ENCODE measurements at places on chromosomes 13 and 19.

DNA sequence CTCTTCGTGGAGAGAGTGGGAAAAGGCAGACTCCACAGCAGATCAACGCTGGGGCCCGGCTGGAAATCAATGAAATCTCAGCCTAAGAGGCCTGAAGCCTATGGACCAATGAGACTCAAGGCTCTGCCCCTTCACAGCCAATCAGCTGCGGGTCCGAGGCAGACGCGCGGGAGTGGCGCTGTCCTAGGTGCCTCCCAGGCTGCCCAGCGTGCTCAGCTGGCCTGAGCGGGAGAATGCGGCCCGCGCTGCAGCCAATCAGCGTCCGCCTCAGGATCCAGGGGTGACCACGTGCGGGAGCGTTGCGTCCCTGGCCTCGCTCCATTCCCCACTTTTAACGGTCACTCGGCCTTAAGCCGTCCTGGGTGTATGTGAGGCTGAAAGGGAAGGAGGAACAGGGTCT, at the start of gene ZBTB32:
Gene ZBTB32, plus strand, starts transcription at position 341 of the 400 bp plus-strand sequence. CDS start 10,069 bp downstream, outside the sequence.
- DNase-seq, result no peak

- no peak for DNase-seq
These were observed 823 bp downstream of the TTYH1 start for GRCh38 chr19:54415901-54416673.

DNA sequence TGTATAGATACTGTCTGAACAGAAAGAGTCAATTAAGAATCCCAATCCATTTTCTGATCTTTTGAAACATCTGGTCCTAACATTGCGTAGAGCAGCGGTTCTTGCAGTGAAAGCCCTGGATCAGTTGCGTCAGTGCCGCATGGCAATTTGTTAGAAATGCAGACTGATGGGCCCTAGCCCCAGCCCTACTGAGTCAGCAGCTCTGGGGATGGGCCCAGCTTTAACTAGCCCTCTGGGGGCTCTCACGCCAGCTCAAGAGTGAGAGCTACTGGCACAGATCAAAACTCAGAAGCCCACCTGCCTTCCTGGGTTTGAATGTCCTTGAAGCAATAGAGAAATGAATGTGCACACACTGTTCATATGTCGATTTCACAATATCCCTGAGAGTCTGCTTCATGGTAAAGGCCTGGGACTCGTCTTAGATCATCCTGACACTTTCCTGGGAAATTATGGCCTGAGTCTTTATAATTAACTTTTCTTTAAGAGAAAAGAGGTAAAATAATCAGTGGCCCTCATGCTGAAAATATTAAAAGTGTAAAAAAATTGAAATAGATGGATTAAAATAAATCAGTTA, 206.8 kb upstream of the TMTC4 start:
- DNase-seq, result no peak

GRCh38 chr13:80727321-80727975, 386.5 kb upstream of the SPRY2 start:
- no peak for DNase-seq

DNA sequence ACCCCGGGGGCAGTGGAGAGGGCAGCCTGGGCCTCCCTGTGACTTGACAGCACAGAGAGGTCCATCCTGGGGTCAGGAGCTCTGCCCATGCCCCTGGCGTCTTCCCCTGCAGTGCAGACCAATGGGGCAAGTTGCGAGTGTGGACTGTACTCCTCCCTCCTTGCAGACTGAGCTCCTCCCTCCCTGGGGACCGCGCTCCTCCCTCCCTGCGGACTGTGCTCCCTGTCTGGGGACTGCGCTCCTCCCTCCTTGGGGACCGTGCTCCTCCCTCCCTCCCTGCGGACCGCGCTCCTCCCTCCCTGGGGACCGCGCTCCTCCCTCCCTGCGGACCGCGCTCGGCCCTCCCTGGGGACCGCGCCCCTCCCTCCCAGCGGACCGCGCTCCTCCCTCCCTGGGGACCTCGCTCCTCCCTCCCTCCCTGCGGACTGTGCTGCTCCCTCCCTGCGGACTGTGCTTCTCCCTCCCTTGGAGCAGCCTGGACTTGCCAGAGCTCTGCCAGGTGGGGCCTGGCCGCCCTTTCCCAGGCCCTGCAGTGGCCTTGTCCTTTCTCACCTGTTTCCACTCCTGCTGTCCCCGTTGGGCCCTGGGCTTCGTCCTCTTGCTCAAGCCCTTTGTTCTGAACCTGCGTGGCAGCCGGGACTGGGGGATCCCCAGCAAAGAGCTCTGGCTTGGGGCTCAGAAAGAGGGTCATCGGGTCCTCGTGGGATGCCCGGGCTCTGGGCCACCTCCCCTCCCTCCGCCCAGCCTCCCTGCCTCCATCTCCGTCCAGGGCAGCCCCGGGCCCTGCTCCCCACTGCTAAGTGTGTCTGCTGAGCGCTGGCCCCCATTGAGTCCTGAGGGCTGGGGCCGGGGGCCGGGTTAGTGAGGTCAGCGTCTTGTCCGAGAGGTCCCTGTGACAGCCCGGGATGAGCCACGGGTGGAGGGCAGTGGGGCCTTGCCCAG, 6.8 kb downstream of the GAMT start:
- no peak for DNase-seq

- DNase-seq, result no peak
These were observed 801 bp downstream of the QTRT1 start for GRCh38 chr19:10701955-10702525.

DNA sequence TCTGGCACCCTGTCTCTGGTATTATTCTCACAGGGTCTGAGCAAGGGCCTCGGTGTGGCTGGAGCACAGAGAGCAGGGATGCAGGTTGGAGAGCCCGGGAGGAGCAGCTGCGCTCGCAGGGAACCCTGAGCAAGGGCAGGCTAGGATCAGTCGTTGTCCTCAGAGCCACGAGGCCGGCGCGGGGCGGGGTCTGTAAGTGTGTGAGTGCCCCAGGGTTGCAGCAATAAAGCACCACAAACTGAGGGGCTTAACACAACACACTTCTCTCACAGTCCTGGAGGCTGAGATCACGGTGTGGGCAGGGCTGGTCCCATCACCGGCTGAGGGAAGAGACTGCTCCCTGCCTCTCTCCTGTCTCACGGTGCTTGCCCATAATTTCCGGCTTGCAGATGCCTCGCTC, 38.5 kb upstream of the GGACT start:
- DNase-seq, result no peak

DNA sequence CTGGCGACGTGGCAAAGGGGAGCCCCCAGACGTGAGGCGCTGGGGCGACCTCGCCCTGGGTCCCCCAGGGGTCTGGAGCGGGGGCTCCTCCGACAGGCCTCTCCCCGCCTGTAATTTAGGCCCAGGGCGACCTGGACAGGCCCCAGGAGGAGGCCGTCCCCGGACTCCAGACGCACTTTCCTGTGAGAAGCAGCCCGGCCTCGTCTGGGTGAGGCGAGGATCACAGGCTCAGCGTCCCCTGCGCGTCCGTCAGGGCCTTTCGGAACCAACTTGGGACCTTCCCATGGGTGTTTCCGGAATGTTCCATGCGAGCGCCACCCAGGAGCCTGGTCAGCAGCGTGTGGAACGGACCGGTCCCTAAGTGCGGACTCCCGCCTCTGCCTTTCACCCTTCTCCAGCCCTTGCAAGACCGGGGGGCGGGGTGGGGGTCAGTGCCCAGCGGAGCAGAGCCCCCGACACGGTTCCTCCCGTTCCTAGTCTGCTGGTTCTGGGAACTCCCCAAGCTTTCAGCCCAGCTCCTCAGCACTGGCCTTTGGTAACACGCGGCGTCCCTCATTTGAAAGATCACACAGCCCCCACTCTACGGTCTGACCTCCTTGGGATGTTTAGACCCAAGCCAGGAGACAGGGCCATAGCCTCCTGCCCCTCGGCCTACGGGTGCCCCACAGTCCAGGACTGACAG, 1.1 kb upstream of the GRTP1 start:
- DNase-seq, result no peak

- no peak for DNase-seq
These were observed 525.1 kb downstream of the MYO16 start for GRCh38 chr13:109154546-109154945.

- DNase-seq, result no peak
These were observed 18.2 kb downstream of the CEBPG start for GRCh38 chr19:33391631-33392249.

- DNase-seq, result no peak
These were observed 13.8 kb downstream of the DCAF15 start for GRCh38 chr19:13965926-13966683.

DNA sequence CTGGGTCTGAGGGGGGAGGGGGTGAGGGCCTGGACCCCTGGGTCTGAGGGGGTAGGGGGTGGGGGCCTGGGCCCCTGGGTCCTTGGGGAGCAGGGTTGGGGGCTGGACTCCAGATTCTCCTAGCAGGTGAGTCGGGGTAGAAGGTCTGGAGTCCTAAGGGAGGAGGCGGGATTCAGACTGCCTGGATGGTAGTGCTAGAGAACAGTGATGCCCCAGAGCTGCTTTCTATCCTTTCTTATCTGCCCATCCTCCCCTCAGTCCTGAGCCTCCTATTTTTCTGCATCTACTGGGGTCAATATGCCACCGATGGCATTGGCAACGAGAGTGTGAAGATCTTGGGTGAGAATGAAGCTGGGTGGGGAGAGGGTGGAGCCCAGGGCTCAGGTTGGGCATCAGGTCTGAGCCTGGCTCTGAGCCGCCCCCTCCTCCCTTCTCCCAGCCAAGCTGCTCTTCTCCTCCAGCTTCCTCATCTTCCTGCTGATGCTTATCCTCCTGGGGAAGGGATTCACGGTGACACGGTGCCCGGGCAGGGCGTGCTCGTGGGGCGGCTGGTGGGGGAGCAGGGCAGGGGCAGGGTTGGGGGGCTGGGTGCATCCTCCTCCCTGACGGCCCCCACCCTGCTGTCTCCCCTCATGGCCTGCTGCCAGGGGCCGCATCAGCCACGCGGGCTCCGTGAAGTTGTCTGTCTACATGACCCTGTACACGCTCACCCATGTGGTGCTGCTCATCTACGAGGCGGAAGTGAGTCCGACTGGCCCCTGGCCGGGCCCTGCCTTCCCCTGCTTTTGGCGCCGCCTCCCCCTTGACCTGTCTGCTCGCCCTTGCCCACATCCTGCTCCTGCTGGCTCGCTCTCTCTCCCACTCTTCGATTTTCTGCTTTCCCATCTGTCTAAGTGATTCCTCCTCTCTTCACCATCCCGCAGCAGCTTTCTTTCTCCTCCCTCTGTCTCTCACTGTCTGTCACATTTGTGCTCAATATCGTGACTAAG, 3.4 kb downstream of the TMEM145 start:
- DNase-seq, result no peak

DNA sequence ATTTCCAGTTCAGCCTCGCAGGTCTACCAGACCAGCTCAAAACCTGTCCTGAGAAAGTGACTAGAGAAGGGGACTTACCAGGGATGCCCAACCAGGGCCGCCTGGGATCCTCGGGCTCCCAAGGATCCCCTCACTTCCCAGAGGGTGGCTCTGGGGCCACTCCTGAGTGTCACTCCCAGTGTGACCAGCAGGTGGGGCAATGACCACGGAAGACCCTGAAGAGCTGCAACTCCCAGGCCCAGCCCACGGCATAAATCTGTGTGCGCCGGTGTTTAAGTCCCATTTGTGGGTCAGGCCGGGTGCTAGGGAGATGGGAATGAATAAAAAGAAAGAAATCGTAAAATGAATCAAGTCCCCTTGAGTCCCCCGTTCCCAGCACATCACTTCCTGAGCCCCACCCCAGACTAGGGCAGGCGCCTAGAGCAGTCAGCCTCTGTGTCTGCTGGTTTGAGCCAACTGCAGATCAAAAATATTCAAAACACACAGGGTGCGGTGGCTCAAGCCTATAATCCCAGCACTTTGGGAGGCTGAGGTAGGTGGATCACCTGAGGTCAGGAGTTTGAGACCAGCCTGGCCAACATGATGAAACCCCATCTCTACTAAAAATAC, 10.7 kb downstream of the PTGIR start:
- DNase-seq, result peak; percentile 71

DNA sequence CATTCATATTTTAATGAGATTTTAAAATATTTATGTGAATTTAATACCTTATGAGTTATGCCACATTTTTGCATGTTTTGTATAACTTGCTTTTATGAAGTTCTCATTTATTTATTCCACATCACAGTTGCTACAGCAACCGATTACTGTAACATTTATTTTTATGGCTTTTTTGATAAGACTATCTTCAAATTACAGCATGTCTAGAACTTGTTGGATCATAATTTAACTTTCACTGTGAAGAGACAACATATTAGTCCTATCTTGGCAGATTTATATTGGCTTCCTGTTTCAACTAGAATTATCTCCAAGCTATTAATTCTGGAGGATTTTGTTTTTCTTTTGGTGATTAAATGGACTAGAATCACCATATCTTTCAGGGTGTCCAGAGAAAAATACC, 793.7 kb upstream of the SLITRK5 start:
- DNase-seq, result no peak

- no peak for DNase-seq
These were observed 13.3 kb downstream of the KATNAL1 start for GRCh38 chr13:30294004-30294403.

DNA sequence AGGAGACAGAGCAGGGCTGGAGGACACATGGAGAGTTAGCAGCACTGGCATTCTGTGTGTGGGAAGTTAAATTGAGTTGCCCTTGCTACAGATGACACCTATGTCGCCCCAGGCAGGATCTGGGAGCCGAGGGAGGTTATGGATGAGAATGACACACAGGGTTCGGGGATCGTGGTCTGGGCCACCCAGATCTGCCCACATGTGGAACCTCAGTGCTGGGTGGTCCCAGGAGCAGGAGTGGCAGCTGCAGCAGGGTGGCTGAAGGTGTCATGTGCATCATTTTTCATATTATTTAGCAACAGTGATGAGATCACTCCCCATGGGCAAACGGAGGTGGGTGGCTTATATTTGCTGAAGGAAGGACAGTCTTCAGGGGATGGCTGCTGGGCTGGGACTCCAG, 3.2 kb downstream of the IL17D start:
- no peak for DNase-seq

DNA sequence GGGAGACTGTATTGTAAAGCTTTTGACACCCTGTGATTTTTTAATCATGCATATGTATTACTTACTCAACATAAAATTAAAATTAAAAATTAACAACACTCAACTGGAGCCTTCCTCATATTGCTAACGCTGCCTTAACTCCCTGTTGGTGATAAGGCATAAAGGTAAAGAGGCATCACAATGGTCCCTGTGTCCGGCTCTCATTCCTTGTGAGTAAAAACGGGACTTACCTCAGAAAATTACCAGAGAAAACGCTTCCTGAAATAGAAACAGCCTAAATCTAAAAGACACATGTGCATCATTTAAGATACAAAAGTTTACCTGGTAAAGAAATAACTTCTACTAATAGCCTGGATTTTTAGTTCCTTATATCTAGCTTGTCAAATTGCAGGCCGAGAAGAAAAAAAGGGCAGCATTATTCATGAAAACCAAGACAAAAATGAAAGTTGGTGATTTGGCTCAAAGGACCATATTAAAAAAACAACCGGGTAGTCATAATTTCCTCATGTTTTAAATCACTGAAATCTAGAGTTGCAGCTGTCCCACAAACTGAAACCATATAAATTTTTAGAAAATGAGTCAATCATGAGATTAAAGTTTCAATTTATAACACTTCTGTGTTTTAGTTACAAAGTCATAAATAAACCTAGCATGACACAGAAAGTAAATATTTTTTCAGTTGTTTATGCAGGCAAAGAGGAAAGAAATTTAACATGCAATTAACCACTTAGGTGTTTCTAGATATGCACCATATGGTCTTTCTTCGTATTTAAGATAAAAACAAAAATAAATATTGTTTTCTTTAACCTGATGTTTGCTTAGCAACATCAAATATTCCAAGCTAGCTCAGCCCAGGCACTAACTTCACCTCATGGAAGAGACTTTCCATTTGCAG, 94.7 kb downstream of the MIPEP start:
- DNase-seq, result no peak

Measured in activated CD4-positive, alpha-beta T cell treated with anti-CD3 and anti-CD28 coated beads for 1 hour (primary cell).